AG10803 (cell line): ENCODE measurements at places on chromosomes 4 and X.

DNA sequence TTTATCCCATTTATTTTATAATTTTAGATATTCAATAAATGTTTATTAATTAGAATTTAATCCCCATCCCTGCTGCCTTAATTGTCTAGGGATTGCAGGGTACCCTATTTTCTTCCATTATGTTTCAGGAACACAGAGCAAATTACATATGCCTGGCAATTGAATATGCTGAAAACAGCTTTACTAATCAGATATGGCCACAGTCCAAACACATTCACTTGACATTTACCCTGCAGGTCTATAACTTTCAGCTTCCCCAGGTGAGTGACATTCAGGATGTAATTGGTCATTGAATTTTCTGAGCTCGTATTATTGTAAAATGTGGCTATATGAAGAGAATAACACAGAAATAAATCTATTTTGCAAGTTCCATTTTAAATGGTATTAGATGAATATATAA lies 218.7 kb upstream of the NDST4 start:
- no peak for DNase-seq

- peak; percentile 86 for DNase-seq
These were observed 552.4 kb upstream of the MAGEB2 start for GRCh38 chrX:29662759-29663503.

DNA sequence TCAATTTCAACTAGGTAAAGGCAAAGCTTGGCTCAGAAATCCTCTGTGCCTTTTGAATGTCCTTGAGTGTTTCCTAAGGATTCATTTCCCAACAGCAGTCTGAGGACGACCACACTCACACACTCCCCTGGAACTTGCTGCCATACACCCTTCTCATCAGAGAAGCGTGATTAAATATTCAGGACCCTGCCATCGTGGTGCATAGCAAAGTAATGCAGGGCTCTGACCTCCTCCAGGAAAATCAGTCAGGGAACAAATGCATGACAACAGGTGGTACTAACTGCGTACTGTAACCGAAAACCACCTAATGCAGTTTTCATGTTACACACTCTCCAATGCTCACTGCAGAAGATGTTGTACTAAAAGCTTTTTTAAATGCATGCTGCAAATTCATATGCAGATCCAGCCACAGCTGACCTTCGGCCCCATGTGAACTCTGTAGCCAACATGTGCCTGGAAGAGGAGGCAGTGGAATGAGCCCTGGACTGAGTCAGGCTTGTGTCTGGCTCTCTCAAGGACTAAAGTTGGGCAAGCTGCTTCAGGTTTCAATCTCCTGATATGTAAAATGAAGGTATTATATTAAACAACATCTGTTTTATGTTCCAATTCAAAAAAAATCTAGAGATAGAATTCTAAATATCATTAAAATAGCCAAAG lies 238.3 kb downstream of the KCNIP4 start:
- DNase-seq, result no peak

DNA sequence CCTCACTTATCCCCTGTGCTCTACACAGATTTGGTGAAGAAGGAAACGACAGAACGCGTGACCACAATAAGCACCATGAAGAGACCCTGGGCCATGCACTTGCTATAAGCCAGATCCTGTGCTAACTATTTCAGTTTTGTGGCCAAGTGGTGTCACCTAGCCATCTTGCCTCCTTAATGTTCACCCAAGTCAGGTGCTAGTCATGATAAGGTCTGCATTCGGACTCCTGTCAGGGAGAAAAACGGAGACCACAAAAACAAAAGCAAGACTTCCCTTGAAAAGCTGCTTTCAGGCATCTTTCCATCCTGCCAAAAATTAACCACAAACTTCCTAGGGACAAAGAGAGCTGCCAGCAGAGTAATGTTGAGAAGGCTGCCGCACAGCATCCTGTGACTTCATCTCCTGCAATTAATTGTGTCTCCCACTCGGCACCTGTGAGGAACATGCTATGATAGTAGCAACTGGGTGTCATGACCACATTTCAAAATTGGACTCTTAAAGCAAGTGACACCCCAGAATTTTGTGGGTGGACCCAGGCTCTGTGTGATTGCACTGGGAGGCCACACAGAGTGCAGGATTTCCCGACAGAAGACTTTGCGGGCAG lies 8.8 kb upstream of the IDS start:
- peak; percentile 55 for DNase-seq

DNA sequence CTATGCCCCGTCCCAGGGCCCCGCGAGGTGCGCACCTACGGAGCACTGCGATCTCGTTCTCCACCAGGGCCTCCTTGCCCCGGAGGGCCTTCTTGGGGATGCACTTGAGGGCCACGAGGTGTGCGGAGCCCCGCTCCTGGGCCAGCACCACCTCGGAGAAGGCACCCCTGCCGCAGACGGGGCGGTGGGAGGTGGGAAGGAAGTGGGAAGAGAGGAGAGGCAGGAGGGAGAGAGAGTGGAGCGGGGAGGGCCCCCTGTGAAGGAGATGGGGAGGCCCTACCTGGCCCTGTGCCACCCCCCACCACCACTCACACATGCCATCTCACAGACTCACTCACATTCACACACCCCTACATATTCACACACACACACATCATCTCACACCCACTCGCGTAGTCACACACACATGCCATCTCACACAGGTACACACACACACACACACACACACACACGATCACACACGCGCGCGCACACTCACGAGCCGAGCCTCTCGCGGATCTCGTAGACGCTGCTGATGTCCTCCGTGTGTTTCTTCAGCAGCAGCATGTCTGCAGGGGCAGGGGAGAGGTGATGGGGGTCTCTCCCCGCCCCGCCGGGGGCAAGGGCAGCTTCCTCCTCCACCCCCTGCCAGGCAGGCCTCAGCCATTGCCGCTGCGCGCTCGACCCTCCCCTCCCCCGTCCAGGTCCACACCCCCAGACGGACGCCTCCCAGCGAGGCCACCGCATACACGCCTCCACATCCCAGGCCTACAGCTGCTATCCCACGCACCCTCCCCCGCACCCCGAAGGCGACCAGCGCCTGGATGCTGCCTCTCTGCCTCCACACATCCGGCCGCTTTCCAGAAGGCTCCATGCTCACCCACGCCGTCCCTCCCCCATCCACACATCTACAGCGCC lies 834 bp downstream of the PNCK start:
- DNase-seq, result no peak

GRCh38 chr4:16289897-16290554 lies 63.8 kb upstream of the TAPT1 start:
- peak; percentile 40 for DNase-seq

DNA sequence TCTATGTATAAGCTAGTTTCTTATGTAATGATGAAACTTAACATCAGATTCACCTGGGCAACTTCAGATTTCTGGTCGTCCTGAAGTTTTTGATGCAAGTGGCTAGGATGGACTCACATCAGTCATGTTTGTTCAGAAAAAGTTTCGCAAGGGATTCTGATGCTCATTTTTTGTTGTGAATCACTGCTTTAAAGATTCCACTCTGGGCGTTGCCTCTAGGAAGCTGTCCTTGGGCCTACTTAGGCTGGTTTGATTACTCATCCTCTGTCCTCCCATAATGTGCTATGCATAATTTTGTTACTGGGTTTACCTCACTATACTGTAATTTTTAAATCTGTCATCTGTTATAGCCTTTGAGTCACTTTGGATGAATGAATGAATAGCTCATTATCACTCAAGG lies 30.8 kb downstream of the HERC3 start:
- peak; percentile 95 for DNase-seq

DNA sequence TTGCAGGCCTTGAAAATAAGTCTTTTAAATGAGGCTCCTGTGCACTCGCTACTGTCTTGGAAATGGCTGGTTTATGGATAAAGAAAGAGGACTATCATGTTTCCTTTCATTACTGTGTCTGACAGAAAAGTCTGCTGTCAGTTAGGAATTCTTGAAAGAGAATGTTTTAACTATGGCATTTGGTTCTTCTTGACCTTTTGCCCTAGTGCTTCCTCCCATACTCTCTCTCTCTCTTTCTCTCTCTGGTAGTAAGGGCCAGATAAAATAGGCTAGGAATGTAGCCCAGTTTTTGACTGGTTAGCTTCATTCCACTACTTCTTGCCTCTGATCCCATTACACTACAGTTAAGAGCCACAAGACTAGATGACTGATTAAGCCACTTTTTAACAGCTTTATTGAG lies 29.8 kb downstream of the YY2 start:
- DNase-seq, result peak; percentile 52

- no peak for DNase-seq
These were observed 6.3 kb upstream of the PPP2R2C start for GRCh38 chr4:6478546-6479220.

DNA sequence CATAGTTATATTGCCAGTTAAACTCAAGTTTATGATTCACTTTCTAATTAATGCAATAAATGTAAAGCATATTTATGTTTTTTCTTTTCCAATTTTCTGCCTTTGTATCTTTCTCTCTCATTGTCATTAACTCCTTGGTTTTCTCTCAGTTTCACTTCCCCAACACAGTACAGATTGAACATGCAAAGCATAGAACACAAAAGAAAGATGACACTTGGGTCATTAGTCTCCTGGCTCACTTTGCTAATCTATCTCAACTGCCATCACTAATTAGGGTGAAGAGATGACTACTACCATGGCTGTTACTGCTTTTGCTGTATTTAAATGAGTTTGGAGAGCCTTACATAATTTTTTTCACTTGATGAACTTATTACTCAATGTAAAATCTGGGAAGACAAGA lies 12.3 kb upstream of the NAA11 start:
- no peak for DNase-seq

DNA sequence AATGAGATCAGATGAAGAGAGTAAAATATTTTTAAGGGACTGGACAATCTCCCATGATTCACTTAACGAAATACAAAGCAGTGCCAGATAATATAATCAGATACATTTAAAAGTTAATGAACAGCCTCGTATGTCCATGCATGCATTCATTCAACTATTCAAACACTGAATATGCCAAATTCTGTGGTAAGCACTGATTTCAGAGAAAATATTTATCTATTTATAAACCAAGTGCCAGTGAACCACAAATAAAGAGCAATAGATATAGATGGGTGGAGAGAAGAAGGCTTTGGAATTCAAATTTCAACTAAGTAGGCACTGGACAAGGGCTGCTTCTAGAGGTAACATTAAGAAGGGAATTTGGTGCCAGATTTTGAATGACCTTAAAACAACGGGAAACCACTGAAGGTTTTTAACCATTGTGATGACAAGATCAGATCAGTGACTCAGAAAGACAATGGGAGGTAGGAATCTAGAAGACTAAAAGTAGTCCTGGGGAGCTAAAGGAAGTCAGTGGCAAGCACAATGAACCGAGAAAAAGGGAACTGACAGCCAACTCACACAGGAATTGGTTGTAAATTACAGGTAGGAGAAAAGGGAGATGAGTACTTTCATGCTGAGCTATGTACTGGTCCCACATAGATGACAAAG lies 14.2 kb downstream of the ELOVL6 start:
- peak; percentile 17 for DNase-seq

DNA sequence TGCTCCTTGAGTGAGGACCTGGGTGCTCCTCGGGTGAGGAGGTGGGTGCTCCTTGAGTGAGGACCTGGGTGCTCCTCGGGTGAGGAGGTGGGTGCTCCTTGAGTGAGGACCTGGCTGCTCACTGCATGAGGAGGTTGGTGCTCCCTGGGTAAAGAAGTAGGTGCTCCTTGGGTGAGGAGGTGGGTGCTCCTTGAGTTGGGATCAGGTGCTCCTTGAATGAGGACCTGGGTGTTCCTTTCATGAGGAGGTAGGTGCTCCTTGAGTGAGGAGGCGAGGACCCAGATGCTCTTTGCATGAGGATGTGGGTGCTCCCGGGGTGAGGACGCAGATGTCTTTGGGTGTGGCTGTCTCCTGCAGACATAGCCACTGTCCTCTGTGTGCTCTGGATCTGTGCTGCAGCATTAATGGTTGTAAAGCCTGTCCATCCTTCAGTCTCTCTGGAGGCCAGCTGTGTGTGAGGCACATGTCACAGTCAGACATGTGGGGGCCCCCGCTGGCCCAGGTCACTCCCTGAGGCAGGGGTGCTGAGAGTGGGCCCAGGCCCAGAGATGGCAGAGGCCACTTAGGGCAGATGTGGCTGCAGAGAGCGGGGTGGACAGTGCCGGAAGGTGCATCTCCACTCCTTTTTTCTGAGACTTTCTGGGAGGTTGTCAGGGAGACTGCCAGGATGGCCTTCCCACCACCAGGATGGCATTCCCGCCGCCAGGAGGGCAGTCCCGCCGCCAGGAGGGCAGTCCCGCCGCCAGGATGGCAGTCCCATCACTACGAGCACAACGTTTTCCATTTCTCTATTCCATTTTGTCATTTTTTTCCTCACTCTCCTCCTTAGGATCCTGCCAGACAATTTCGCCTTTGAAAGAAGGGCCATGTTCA lies 101.8 kb downstream of the HMX1 start:
- DNase-seq, result no peak

GRCh38 chr4:89755220-89755619 lies 81.7 kb downstream of the SNCA start:
- DNase-seq, result no peak

GRCh38 chr4:123350726-123351125 lies 45.9 kb upstream of the SPRY1 start:
- no peak for DNase-seq

- no peak for DNase-seq
These were observed 109.1 kb downstream of the PTTG2 start for GRCh38 chr4:38069271-38069760.

DNA sequence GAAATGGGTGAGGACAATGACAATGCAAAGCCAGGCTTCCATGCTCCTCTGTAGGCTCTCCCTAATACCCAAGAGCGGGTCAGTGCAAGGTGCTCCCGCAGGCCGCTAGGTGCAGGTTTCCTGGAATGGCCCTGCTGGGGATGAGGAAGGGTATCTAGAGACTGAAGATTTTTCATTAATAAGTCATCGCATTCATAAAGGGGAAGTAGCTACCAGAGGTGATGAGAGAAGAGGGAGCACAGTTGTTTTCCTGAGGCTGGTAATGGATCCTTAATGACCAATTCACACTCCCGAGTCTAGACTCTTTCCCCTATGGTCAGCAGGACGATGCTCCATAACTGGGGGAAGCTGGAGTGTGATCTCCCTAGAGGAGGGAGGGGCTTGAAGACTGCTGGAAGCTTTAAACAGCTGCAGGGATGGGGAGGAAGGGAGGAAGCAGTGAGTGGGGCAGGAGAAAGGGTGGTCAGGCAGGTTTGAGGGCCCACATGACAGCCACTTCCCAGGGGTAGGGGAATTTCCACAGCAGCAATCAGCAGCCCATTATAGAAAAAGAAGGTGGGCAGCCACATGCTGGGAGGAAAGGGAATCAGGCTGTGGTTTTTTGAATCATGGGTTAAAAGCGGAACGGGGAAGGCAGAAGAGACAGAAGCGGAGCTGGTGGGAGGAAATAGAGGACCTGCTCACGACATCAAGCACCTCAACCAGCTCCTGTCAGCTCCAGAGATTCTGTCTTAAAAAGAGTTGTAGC lies 10.2 kb upstream of the ATP6AP2 start:
- DNase-seq, result no peak

DNA sequence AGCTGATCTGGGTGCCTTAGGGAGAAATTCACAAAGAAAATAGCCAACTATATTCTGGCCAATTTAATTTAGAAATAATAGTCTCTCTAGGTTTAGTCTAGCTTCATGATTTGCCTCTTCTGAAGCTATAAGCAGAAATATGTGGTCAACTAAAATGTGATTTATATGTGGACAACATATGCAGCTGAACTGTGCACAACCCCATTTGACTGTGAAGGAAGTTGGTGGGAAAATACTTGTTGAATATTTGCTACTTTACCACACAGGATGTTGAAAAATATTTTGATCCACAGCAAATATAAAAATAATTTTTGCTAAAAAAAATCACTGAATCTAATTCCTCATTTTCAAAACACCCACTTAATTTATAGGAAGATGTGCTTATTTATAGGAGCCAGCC lies 15.7 kb upstream of the RNF128 start:
- peak; percentile 37 for DNase-seq

- no peak for DNase-seq
These were observed 1528.3 kb upstream of the AGA start for GRCh38 chr4:178970433-178971140.

- DNase-seq, result peak; percentile 8
These were observed 245.8 kb downstream of the FBXO8 start for GRCh38 chr4:174037631-174038030.
